ENCODE measurements at places on chromosomes 6 and 20.
A peak's percentile ranks its signal among the peaks of the same experiment; 100 is the strongest.

DNA sequence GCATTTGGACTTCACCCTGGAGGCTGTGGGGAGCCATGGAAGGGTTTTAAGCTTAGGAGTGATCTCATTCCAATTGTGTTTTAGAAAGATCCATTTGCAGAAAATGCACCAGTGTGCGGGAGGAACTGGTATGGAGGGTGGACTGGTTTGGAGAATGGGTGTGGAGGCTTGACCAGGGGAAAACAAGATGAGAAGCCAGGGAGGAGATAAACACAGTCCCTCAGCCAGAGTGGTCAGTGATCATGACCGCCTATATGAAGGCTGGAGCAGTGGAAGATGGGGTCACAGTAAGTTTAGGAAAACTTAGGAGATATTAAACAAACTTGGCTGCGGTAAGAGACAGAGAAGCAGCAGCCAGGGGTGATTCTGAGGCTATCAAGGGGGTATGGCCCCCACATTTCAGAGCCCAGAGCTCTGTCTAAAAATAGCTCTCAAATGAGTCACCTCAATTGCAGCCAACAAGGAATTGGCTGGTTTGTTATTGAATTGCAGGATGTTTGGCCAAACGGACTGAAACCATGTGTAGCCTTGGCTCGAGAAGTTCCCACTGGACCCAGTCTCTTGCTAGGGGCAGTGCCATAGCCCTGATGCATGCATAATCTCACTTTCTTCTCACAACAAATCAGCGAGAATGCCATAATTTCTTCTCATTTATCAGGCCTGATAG, 159.9 kb upstream of the TOP1 start:
- DNase-seq: peak; percentile 75

GRCh38 chr20:51767867-51768758, at the start of gene ATP9A:
TSS of gene ATP9A (minus strand) at chr20:51768390. CDS start at chr20:51768369, 21 bp downstream.
- DNase-seq: no peak

DNA sequence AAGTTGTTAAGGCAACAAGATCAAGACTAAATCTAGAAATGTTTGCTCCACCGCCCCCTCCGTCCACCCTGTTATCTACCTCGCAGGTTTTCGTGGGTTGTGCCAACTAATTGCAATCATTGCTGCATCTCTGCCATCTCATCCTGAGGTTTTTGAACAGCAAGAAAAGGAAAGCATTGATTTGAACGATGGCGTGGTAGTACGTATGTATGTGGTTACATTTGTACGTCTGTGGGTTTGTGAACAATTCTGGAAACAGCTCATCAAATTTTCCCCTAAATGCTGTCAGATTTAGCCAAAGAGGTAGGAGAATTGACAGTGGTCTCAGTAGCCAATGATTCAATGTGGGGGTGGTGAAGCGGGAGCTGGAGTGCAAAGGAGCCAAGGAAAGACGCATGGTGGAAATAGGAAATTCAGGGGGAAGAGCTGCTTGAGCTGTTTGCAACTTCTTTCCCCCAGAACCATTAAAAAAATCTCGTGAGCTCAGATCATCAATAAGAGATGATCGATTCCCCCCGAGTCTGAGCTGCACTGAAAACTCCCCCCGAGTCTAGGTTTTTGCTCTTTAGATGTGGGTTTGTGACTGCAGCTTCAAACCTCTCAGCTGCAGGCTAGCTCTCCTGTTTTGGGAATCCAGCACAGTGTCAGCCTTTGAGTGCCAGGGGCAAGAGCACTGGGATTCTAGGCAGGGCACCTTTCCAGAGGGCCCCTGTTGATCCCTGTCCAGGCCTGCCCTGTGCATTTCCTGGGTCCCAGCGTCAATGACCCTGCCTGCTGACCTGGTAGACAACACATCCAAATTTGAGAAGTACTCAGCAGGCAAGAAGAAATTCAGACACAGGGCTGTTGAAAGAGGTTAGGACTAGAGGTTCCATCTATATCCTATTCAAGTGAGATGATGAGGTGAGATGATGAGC, 72.6 kb upstream of the LY86 start:
- DNase-seq: no peak

DNA sequence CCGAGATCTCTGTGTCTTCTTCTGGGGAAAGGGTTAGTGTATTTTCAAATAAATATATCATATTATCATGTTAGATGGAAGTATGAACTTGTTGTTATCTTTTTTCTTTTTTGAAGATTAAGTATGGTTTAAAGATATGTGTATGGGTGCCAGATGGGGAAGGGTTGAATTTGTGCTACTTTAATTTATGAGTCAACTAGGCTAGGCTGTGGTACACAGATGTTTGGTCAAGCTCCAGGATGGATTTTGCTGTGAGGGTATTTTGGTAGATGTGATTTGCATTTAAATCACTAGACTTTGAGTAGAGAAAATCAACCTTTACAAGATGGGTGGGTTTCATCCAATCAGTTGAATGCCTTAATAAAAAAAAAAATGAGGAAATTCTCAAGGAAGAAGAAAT, 886.6 kb upstream of the ADGRB3 start:
- no peak for DNase-seq

DNA sequence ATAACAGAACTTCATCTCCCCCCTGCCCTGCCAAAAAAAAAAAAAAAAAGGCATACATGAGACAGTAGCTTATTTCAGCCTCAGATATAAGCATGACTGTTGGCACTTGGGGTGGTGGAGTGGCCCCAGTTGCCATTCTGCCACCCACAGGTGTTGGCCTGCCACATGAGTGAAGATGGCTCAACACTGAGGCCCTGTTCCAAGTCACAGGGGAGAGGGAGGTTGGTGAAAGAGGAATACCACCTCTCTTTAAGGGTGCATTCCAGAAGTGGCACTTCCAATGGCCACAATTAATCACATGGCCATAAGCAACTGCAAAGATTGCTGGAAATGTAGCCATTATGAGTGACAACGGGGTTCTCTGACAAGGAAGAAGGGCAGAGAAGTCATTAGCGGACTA, 61.9 kb upstream of the JARID2 start:
- DNase-seq: no peak

DNA sequence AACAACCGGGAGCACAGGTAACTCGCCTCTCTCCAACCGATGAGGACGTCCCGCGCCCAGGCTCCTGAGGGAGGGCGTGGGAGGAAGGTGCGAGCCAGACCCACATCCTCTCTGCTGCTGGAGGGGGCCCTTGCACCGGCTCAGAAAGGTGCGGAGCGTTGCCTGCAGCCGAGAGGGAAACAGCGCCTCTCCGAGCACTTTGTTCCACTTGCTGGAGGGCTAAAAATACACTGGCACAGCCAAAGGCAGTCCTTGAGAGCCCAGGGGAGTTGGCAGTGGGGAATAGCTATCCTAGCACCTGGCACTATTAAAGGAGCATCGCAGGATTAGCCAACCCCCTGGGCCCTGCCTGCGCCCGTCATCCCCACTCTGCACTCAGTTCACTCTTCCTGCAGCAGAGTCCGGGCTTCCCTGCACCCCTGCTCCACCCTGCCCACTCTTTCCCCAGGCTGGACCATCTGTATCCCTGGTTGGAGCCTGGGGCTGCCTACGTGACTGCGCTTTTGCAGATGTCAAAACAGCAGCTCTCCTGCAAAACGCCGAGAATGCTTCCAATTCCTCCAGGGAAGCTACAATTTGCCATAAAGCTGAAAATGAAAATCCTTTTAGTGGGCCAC, 108.9 kb downstream of the SNX5 start:
- no peak for DNase-seq

Data from BJ (cell line).